ENCODE measurements at places on chromosomes 12 and 14.

DNA sequence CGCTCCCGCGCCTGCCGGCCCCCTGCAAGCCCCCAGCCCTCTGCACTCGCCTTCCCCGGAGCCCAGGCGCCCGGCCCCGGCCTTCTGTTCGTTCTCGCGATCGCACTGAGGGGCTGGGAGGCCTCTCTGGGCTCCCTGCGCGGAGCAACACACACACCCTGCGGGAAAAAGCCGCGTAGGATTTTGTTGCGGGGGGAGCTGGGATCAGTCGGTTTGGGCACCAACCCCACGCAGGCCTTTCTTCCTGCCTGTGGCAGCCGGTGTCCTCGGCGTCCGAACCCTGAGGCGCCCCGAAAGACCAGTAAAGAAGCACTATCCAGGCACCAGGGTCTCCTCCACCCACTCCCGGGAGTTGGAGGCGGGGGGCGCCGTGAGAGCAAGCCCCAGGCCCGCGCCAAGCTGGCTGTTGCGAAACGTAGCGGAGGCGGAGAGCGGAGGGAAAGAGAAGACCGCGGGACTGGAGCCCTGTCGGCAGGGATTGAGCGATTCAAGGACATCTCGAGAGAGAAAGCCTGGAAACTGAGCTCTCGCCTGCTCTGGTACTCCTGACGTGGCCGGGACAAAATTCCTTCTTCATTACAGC, 1.9 kb upstream of the HOXC5 start:
- DNase-seq, result no peak

DNA sequence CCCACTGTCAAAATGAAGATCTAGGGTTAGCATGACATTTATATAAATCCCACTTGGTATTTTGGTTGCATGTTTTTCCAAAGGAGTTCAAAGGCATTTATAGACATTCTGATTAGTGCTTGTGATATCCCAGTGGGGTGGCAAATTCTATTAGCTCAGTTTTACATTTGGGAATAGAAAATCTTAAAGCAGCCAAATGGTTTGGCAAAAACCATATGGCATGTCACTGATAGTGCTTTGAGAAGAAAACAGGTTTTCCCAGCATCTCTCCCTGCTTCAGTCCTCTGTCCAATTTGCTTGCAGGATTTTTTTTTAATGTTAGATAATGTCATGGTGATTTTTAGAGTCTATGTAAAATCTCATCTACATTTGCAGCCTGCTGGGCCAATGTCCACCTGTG, 225.1 kb upstream of the DIO3 start:
- no peak for DNase-seq

DNA sequence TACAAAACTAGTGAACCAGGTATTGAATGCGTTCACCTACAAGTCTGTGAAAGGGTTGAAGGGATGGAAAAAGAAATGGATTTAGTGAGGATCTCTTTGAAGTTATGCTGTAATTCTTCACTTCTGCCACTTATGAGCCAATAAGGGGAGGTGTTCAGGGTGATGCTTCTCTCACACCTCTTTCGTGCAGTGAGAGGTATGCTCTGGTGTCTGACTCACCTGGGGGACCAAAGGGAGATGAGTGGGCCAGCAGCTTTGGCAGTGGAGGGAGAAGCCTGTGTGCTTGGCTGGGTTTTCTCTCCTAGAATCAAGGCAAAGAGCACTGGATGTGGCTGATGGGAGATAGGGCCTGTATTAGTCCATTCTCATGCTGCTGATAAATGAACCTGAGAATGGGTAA, 45.4 kb downstream of the E2F7 start:
- no peak for DNase-seq

DNA sequence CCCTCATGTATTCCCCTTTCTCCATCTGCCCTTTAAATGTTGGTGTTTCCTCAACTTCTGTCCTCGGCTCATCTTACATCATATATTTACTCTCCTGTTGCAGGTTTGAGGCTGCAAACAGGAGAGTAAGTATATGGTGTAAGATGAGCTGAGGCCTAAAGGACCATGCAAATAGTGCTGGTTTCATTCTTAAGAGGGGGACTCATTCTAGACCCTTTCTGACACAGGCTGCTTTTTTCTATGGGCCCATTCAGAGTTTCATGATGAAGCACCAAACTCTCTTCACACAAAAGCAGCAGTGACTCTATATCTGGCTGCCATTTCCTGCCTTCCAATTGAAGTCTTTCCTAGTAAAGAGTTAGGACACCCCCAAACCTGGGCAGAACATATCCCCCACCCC, 218.5 kb downstream of the PHLDA1 start:
- no peak for DNase-seq

GRCh38 chr14:70601162-70601561, 707 bp upstream of the MED6 start:
- no peak for DNase-seq

DNA sequence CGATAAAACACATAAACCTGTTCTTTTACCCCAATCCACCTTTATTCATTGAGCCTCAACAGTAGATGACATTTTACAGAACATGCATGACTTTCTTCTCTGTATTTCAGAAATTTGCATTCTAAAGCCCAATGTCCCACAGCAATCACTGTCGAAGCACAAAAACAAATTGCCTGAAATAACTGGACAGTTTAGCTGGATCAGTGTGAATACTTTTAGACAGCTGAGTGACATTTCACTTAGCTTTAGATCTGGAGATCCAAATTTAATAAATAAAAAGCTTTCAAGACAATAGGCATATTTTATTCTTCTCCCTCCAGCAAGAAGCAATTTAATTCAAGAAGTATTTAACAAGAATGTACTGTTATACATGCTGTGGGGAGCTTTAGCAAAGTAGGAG, 109.1 kb upstream of the FSCB start:
- DNase-seq, result no peak

- no peak for DNase-seq
Observed at GRCh38 chr12:754851-755562, 2.6 kb downstream of the WNK1 start.
